Peyer's patch (tissue), 4 donors: ENCODE measurements at places on chromosomes 4 and X. TPM values are rescaled to one million over a fixed set of nuclear protein-coding genes. Genes with fewer than 3 reads are reported as not detected.

- no peaks in the 10 kb centered on the region for H3K36me3 ChIP-seq
- no peaks in the 10 kb centered on the region for H3K4me1 ChIP-seq
- no peak overlapping the region for H3K27ac ChIP-seq
- no peak overlapping the region for H3K4me3 ChIP-seq
- no peak for DNase-seq
These were observed 64.1 kb downstream of the NEUROG2 start for GRCh38 chr4:112451831-112452230.

GRCh38 chr4:138609943-138610350, 367.8 kb upstream of the SLC7A11 start:
- DNase-seq: no peak
- H3K27ac ChIP-seq: no peak overlapping the region
- H3K4me3 ChIP-seq: no peak overlapping the region
- H3K4me1 ChIP-seq: no peaks in the 10 kb centered on the region
- no peaks in the 10 kb centered on the region for H3K27me3 ChIP-seq

- DNase-seq: no peak
- H3K4me1 ChIP-seq: no peaks in the 10 kb centered on the region
- no peaks in the 10 kb centered on the region for H3K36me3 ChIP-seq
- H3K27ac ChIP-seq: no peak overlapping the region
- H3K4me3 ChIP-seq: no peak overlapping the region
These were observed 252.4 kb upstream of the CPEB2 start for GRCh38 chr4:14749910-14750309.

DNA sequence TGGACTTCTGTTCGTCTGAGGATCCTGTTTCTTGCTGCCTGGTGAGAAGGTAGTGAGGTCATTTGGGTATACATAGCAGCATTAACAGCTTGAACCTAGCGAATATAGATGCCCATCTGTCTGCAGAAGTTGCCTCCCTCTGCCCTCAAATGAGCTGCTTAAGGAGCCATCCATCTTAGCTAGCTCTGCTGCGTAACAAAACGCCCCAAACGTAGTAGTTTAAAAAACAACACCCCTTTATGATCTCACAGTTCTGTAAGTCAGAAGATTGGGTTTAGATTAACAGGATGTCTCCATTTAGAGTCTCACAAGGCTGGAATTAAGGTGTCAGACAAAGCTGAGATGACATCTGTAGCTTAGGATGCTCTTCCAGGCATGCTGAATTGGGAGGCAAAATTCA, 185.3 kb downstream of the DHRSX start:
- no peak for DNase-seq
- no peak overlapping the region for H3K27ac ChIP-seq
- no peaks in the 10 kb centered on the region for H3K36me3 ChIP-seq
- no peaks in the 10 kb centered on the region for H3K4me1 ChIP-seq
- H3K27me3 ChIP-seq: no peaks in the 10 kb centered on the region

DNA sequence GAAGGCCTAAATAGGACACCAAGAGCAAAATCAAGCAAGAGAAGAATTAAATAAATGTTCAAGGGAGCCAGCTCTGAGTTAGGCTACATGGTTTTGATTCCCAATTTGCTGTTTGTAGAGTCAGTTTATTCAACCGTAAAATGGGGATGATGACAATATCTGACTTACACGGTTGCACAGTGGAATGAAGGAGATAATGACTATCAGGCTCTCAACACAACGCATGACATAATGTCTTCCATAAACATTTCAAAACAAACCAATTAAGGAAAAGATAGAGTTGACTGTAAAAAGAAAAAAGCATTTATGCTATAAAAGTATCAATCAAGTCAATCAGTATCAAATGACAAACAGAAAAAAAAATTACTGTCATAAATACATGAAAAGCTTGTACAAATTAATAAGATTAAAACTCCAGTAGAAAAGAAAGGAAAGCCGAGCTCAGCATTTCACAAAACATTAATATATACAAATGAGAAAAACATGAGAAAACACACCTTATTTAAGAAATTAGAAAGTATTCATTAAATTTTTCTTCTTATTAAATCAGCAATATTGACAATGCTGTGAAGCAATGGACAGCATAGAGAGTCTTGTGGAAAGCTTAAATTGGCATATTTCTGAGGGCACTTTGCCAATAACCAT, 179.0 kb downstream of the SCFD2 start:
- H3K27ac ChIP-seq: no peak overlapping the region
- no peak overlapping the region for H3K4me3 ChIP-seq
- no peak for DNase-seq
- H3K27me3 ChIP-seq: no peaks in the 10 kb centered on the region

GRCh38 chr4:98515470-98515809, 143.0 kb downstream of the TSPAN5 start:
- no peak overlapping the region for H3K4me3 ChIP-seq
- no peak overlapping the region for H3K27ac ChIP-seq
- H3K36me3 ChIP-seq: no peaks in the 10 kb centered on the region
- no peaks in the 10 kb centered on the region for H3K4me1 ChIP-seq
- no peaks in the 10 kb centered on the region for H3K27me3 ChIP-seq
- DNase-seq: no peak

The NPNT gene
- 19.8 TPM for total RNA-seq

The NPY1R gene
- 1.6 TPM for total RNA-seq

DNA sequence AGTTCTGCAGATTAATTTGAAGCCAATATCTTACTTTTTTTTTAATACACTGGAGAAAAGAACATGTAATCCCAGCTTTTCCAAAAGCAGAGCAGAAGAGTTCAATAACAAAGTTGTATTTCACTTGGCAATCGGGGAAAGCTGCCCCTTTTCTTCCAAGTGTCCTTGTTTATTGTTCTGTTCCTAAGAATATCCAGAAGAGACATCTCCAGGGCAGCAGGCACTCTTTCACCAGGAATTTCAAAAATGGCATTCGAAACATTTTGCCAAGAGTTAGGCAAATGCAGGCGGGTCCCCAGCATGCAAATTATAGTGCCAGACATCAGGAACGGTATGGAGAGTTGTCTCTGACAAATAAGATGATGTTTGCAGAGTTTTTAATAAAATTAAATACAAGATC, 494.5 kb downstream of the BCOR start:
- DNase-seq: no peak
- no peaks in the 10 kb centered on the region for H3K4me1 ChIP-seq
- no peaks in the 10 kb centered on the region for H3K36me3 ChIP-seq
- H3K4me3 ChIP-seq: no peak overlapping the region
- no peak overlapping the region for H3K27ac ChIP-seq
- H3K27me3 ChIP-seq: no peaks in the 10 kb centered on the region

- H3K4me1 ChIP-seq: no peaks in the 10 kb centered on the region
- H3K4me3 ChIP-seq: no peak overlapping the region
- no peaks in the 10 kb centered on the region for H3K27me3 ChIP-seq
These were observed 18.7 kb upstream of the CDKL5 start for GRCh38 chrX:18406531-18407266.

DNA sequence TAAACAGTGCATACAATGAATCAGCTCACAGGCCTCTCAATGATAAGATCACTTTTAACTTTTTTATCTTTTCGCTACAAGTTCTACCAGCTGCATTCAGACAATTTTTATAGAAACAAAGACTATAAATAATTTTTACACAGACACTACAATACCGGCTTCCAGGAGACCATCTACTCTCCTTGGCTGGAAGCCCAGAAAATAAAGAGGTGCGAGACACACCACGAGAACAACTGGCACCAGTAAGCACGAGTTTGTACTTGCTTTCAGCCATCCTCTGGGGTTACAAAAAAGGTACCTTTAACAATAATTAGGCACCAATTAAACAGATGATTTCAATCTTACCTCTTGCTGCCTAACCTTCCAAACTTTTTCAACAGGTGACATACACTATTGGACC, 11.2 kb upstream of the PRDX4 start:
- H3K27me3 ChIP-seq: no peaks in the 10 kb centered on the region
- DNase-seq: no peak
- H3K36me3 ChIP-seq: no peaks in the 10 kb centered on the region
- H3K4me3 ChIP-seq: no peak overlapping the region
- no peaks in the 10 kb centered on the region for H3K4me1 ChIP-seq

DNA sequence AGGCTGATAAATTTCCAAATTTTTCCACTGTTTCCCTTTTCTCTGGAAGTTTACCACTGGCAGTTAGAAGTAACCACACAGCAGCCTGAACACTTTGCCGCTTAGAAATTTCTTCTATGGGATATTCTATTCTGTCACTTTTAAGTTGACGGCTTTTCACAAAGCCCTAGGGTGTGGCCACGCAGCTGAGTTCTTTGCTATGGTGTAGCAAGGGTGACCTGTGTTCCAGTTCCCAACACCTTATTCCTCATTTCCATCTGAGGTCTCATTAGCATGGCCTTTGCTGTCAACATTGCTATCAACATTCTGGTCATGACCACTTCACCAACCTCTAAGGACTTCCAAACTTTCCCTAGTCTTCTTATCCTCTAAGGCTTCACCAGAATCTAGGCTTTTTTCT, 45.4 kb upstream of the NFKB1 start:
- no peak overlapping the region for H3K27ac ChIP-seq
- no peak overlapping the region for H3K4me3 ChIP-seq
- H3K36me3 ChIP-seq: no peaks in the 10 kb centered on the region
- no peaks in the 10 kb centered on the region for H3K4me1 ChIP-seq
- no peaks in the 10 kb centered on the region for H3K27me3 ChIP-seq

DNA sequence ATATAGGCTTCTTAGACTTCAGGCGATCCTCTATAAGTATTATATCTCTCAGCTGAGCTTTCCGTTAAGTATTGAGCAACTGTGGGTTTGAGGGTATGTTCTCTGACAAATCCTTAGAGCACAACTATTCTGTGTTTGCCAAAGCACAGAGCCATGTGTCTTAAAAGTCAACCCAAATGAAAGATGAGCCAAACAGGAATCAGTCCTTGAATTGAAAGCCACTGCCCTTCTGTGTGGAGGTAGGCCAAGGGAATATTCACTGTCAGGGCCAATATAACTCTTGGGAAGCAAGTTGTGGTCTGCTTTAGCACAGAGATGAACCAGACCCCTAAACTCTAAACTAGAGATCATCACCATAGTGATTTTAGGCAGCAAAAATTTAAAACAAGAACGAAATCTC, 164.0 kb downstream of the STAG2 start:
- H3K4me1 ChIP-seq: no peaks in the 10 kb centered on the region
- no peak overlapping the region for H3K27ac ChIP-seq
- DNase-seq: no peak
- H3K4me3 ChIP-seq: no peak overlapping the region
- H3K36me3 ChIP-seq: no peaks in the 10 kb centered on the region

- H3K4me3 ChIP-seq: no peak overlapping the region
- no peak for DNase-seq
- no peaks in the 10 kb centered on the region for H3K27me3 ChIP-seq
- peak overlapping the region; percentile 92 for H3K27ac ChIP-seq
- peaks cover 10% of the 10 kb centered on the region for H3K4me1 ChIP-seq
- H3K36me3 ChIP-seq: no peaks in the 10 kb centered on the region
These were observed 159.2 kb downstream of the SPRY1 start for GRCh38 chr4:123555807-123556273.

- no peaks in the 10 kb centered on the region for H3K27me3 ChIP-seq
- no peaks in the 10 kb centered on the region for H3K4me1 ChIP-seq
- H3K4me3 ChIP-seq: no peak overlapping the region
- no peaks in the 10 kb centered on the region for H3K36me3 ChIP-seq
- no peak overlapping the region for H3K27ac ChIP-seq
These were observed 375.8 kb upstream of the CXorf51B start for GRCh38 chrX:146433771-146434170.

The INTS6L gene
- 71.8 TPM for total RNA-seq

The PRKG2 gene
- 49.5 TPM for total RNA-seq

DNA sequence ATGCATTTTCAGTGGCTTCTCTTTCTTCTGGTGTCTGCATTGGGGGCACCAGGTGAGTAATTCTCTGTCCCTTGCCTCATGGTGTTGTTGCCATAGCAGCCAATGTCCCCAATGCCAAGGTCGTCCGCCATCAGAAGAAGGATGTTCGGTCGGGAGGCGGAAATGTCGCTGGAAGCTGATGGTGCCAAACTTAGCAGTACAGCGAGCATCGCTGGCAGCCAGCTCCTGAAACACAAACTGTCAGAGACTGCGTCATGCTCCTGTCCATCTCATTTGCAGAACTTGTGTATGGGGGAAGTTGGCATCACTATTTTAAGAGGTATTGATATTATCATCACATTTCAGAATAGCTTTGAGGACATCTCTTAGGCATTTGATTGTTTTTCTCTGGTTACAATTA, 29.1 kb upstream of the ARSD start:
- H3K4me1 ChIP-seq: no peaks in the 10 kb centered on the region
- no peak overlapping the region for H3K27ac ChIP-seq
- no peaks in the 10 kb centered on the region for H3K36me3 ChIP-seq
- no peaks in the 10 kb centered on the region for H3K27me3 ChIP-seq

DNA sequence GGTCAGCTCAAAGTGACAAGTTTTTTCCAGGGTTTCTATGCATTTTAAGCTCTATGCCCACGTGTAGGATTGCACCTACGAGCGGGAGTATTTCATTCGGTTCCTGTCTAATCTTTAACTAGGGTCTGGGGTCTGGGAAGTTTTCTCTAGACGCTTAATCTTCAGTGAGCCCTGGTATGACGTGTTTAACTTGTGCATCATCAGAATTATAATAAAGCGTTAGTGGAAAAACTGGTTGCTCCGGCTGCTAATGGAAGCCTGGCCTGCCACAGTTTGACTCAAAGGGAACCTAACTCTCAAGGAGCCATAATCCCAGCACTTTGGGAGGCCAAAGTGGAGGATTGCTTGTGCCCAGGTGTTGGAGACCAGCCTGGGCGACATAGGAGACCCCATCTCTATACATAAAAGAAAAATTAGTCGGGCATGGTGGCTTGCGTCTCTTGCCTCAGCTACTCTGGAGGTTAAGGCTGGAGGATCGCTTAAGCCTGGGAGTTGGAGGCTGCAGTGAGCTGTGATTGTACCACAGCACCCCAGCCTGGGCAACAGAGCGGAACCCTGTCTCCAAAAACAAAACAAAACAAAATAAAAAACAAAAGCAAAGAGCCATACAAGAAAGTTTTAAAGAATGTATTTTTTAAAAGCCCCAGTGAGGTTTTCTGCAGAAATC, 30.2 kb downstream of the ARSD start:
- no peaks in the 10 kb centered on the region for H3K27me3 ChIP-seq
- no peak for DNase-seq
- H3K27ac ChIP-seq: peak overlapping the region; percentile 71
- H3K4me1 ChIP-seq: no peaks in the 10 kb centered on the region
- H3K4me3 ChIP-seq: peak overlapping the region; percentile 37

The TRIM75 gene
- total RNA-seq: not detected

DNA sequence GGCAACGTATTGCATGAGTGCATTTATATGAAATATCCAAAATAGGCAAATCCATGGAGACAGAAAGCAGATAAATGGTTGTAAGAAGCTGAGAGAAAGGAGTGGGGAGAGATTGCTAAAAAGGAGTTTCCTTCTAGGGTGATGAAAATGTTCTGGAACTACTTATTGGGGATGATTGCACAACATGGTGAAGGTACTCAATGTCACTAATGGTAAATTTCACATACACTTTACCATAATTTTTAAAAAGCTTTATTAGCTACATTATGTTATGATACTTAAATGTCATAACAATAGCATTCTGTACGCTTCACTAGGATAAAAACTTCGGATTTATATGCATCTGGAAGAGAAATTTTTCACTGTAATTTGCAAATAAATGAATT, 56.7 kb upstream of the WDR19 start:
- DNase-seq: no peak
- no peaks in the 10 kb centered on the region for H3K36me3 ChIP-seq
- no peak overlapping the region for H3K27ac ChIP-seq
- no peak overlapping the region for H3K4me3 ChIP-seq
- H3K4me1 ChIP-seq: no peaks in the 10 kb centered on the region

The SEC31A gene
- total RNA-seq: 258 TPM

The CACNA1F gene
- total RNA-seq: 2.7 TPM

The CLDN2 gene
- 36.3 TPM for total RNA-seq

GRCh38 chrX:19370061-19370460, 26.3 kb downstream of the PDHA1 start:
- H3K36me3 ChIP-seq: no peaks in the 10 kb centered on the region
- no peak overlapping the region for H3K27ac ChIP-seq
- no peak overlapping the region for H3K4me3 ChIP-seq
- H3K4me1 ChIP-seq: no peaks in the 10 kb centered on the region
- DNase-seq: no peak
